ENCODE measurements at places on chromosomes 2 and 18. TPM values are rescaled to one million over a fixed set of nuclear protein-coding genes. Genes with fewer than 3 reads are reported as not detected.

Gene RAX
- not detected for total RNA-seq

GRCh38 chr18:37565101-37565976 lies at the start of gene CELF4:
TSS of gene CELF4 (minus strand) at chr18:37565798.
- no peak within 1 kb of the TSS for H3K27ac ChIP-seq
- H3K4me1 ChIP-seq, result no peaks in the 10 kb centered on the region
- H3K36me3 ChIP-seq, result no peaks in the 10 kb centered on the region
- H3K4me3 ChIP-seq, result no peak within 1 kb of the TSS
- H3K27me3 ChIP-seq, result peaks cover 29% of the 10 kb centered on the region

DNA sequence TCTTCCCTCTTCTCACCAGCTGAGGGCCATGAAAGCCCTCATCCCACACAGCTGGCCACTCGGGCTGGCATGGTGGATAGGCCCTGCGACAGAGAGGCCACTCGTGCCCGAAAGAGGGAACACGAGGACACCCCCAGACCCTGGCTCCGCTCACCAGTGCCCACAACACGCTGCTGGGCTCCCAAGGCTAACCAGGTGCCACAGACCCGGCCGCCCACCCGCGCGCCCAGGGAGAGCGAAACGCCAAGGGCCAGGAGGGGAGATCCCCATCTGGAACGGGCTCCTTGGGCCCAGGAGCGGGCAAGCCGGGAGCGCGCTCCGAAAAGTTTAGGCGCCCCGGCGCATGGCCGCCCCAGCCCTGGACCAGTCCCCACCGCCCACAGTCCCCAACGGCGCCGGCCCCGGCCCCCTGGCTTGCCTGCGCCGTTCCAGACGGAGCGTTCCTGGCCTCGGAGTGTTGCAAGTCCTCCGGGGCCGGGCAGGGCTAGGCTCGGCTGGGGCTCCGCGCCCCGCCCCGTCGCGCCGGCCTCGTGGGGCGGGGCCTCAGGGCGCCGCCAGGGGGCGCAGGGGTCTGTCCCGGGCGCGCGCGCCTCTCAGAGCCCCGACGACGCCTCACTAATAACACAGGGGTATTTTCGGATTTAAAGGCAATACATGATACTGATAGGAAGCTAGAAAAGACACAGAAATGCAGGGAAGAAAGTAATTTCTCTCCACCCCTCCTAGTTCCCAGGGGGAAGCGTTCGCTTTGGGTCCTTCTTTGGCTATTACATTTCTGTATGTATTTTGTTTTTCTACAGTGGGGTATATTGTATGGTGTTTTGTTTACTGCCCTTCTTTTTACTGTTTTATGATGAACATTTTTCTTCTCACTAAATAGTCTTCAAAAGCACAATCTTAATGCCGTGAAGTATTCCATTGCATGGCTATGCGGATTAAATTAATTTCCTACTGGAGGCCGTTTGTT lies at the start of gene TMBIM1:
TSS of gene TMBIM1 (minus strand) at position 456 of the 967 bp plus-strand sequence. CDS start 10,362 bp downstream, outside the sequence.
- DNase-seq, result peak; percentile 74
- H3K27ac ChIP-seq, result peak within 1 kb of the TSS; percentile 57
- H3K4me1 ChIP-seq, result peaks cover 30% of the 10 kb centered on the region
- H3K27me3 ChIP-seq, result no peaks in the 10 kb centered on the region
- H3K36me3 ChIP-seq, result no peaks in the 10 kb centered on the region

GRCh38 chr2:146312899-146313298 lies 1531.9 kb upstream of the ACVR2A start:
- no peaks in the 10 kb centered on the region for H3K27me3 ChIP-seq
- H3K36me3 ChIP-seq, result no peaks in the 10 kb centered on the region
- 0 out of 2 replicates have a peak, but pooled peaks cover 2% of the 10 kb centered on the region for H3K4me1 ChIP-seq
- H3K4me3 ChIP-seq, result no peak overlapping the region
- DNase-seq, result no peak
- no peak overlapping the region for H3K27ac ChIP-seq
